Frontal cortex (tissue), 4 donors: ENCODE measurements at places on chromosomes 2 and 18. TPM values are rescaled to one million over a fixed set of nuclear protein-coding genes. Genes with fewer than 3 reads are reported as not detected.

The UGT1A5 gene
- not detected for total RNA-seq

The RAB27B gene
- 33.0 TPM for total RNA-seq

The CHRNG gene
- total RNA-seq = not detected

The KCNG2 gene
- total RNA-seq = under 0.01 TPM

The SLC35F5 gene
- total RNA-seq = 132 TPM
